ENCODE measurements at places on chromosomes 4 and X.

DNA sequence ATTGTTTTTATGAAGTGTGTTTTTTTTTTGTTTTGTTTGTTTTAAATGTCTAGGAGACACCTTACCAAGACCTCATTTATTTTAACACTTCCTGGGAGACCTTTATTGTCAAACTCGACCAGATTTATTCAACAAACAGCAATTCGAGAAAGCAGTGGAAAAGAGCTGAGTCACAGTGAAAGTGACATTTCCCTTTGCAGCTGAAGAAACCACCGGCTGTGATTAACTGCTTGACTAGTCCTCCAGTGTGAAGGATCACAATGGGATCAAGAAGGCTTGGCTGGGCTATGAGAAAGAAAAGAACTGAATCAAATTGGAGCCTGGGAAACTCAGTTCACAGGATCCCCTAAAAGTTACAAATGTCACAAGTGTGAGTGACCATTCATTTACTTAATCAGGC, 11.9 kb upstream of the ADH7 start:
- DNase-seq, result no peak

- DNase-seq, result peak; percentile 50
Observed at GRCh38 chrX:54358424-54359211, 772 bp upstream of the WNK3 start.

DNA sequence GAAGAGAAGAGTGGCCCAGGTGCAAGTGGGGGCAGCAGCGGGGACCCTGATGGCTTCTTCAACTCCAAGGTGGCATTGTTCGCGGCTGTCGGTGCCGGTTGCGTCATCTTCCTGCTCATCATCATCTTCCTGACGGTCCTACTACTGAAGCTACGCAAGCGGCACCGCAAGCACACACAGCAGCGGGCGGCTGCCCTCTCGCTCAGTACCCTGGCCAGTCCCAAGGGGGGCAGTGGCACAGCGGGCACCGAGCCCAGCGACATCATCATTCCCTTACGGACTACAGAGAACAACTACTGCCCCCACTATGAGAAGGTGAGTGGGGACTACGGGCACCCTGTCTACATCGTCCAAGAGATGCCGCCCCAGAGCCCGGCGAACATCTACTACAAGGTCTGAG, 11.4 kb downstream of the EFNB1 start:
- no peak for DNase-seq

DNA sequence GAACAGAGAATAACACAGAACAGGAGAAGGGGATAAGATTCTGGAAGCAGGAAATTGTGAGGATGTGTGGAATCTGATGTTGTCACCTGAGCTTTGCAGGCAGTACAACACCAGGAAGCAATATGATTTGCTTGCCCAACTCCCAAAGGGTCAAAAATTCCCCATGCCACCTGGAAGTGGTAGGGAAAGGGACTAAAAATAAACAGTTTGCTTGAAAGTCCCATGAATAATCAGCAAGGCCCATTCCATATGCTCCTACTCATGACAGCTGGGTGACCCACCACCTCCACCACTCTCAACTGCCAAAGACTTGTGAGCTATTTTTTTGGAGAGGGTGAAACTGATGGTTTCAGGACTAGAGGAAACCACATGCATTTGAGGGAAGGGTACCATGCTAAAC, 168.4 kb downstream of the KCNIP4 start:
- DNase-seq, result no peak

- DNase-seq, result no peak
Observed at GRCh38 chr4:110208419-110208818, 10.0 kb upstream of the ELOVL6 start.

GRCh38 chr4:24497221-24497620, 87.1 kb downstream of the DHX15 start:
- no peak for DNase-seq

GRCh38 chr4:99998062-99998867, 48.2 kb upstream of the H2AZ1 start:
- DNase-seq, result no peak

Measured in breast epithelium (tissue), 4 donors.